ENCODE measurements at places on chromosomes 6 and 20.

GRCh38 chr6:136774228-136775041, 17.8 kb downstream of the MAP3K5 start:
- DNase-seq, result no peak

DNA sequence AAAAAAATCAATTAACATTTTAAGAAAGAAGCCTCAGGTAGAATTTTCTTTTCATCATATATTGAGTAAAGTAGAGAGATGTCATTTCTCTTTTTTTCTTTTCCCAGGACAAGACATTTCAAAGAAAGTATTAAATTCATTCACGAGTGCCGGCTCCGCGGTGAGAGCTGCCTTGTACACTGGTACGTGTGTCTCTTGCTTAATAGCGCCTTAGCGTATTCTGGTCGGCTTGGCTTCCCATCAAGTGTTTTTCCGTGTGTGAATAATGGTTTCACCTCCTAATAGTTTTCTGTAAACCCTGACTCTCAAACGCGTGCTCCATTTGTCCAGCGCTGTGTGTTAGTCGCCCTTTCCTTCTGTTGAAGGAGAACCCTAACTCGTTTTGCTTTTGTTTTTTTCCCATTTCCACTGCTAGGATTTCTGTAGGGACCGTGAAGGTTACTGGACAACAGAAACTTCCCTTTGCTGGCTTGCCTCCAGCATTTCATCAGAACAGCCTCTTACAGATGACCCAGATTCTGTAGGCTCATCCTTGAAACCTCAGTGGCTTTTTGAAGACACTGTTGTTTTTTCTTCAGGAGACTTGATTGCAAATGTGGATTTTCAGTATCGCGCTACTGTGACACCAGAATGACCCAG, 45.7 kb upstream of the IRF4 start:
- DNase-seq, result no peak

DNA sequence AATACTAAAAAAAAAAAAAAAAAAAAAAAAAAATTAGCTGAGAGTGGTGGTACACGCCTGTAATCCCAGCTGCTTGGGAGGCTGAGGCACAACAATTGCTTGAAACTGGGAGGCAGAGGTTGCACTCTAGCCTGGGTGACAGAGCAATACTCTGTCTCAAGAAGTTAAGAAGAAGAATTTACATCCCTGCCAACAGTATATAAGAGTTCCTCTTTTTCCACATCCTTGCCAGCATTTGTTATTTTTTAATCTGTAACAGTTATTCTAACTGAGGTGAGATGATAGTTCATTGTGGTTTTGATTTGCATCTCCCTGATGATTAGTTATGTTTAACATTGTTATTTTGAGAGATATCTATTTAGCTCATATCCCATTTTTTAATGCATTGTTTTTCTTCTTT, 20.3 kb upstream of the DYNLRB1 start:
- DNase-seq, result no peak

DNA sequence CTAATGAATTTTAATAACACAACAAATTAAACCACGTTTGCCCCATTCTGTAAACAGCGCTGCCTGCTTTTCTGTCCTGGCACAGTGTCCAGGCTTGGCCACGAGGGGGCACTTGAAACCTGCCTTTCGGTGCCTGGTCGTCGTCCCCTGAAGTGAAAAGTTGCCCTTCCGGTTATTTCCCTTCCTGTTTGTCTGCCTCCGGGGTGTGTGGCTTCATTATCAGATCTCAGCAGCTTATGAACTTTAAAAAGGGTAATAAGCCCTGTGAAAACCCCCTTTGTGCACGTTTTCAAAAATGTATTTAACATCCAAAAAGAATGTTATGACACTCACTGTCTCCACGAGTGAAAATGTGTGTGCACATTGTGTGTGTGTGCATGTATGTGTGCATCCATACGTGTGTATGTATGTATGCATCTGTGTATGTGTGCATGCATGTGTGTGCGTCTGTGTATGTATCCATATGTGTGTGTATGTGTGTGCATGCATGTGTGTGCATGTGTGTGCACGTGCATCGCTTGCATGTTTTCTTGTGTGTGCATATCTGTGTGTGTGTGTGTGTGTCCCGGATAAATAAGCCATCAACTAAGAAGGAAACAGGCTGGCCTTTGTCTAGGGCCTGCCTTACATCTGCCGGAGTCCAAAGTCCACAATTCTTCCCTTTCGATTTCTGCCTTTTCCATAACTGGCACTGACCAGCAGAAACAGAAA, 358.4 kb downstream of the THBS2 start:
- peak; percentile 91 for DNase-seq

DNA sequence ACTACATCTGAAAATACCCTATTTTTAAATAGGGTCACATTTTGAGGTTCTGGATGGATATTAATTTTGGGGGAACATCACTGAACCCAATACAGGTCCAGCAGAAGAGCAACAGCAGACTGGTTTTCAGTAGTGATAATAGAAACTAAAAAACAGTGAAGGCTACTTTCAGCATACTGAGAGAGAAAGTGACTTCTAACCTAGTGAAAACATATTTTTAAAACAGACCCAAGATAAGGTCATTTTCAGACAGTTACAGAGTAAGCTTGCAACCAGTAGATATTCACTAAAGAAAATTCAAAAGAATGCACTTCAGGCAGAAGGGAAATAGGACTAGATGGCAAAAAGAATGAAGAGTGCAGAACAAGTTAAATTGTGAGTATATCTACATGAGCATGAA, 42.0 kb upstream of the TMEM244 start:
- no peak for DNase-seq
